Activated T-helper 1 cell treated with Interleukin-2 at 50 U/mL for 16 hours (primary cell): ENCODE measurements at places on chromosomes 3 and 15.

DNA sequence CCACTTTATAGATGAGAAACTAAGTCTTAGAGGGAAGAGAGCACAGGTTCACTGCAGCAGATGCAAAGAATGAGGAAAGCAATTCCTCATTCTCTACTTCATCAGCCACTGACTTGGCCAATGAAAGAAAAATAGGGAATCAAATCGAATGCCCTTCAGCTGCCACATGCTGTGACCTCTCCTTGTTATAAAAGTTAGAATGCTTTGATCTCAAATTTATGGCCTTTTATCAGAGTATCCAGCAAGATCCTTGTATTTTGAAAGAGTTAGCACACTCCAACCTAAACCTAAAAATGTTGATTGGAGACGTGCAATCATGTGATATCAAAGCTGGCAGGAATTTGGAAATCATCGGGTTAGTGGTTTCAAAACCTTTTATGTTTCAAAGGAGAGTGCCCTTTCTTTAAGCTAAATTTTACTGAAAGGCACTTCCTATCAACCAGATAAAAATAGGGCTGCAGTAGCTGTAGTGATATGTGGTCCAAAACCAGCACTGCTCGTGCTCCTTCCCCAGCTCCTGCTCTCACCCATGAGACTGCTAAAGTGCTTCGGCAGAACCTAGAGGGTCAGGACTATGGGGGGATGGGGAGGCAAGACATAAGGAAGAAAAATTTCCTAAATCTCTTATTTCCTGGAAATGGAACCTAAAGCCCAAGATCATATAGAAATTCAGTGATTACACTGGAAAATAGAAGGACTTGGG, 617.0 kb downstream of the PYDC2 start:
- DNase-seq = no peak

- DNase-seq = no peak
Observed at GRCh38 chr15:98684995-98685525, 36.7 kb downstream of the IGF1R start.

- DNase-seq = no peak
Observed at GRCh38 chr15:49179433-49180190, 9.6 kb downstream of the GALK2 start.

DNA sequence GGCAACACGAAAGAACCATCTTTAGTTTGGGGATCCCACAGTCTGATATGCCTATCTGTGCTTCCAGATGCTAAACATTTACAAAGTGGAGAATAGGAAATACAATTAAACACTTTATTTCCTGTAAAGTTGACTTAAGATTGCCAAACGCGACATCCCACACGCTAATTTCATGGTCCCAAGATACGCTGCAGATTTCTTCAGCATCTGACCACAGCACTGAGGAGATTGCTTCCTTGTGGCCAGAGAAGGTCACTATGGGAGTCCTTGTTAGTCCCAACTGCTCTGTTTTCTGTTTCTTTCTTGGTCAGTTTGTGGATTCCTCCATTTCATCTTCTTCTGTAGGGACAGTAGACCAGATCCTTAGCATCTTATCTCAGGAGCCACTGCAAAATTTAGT, 43.3 kb downstream of the ASB7 start:
- DNase-seq = no peak

- DNase-seq = no peak
Observed at GRCh38 chr3:157311633-157312375, 124.8 kb upstream of the PTX3 start.

- no peak for DNase-seq
Observed at GRCh38 chr15:47412802-47413201, 304.5 kb upstream of the SEMA6D start.

GRCh38 chr15:70095408-70096214, 2.1 kb downstream of the TLE3 start:
- DNase-seq = no peak
